ENCODE measurements at places on chromosomes 2 and 18.
A peak's percentile ranks its signal among the peaks of the same experiment; 100 is the strongest.

DNA sequence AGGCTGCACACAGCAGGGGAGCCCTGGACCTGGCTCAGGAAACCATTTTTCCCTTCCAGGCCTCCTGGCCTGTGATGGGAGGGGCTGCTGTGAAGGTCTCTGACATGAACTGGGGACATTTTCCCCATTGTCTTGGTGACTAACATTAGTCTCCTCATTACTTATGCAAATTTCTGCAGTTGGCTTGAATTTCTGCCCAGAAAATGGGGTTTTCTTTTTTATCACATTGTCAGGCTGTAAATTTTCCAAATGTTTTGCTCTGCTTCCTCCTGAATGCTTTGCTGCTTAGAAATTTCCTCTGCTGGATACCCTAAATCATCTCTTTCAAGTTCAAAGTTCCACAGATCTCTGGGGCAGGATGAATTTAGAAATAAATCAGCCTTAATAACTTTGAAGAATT lies 78.2 kb downstream of the EHBP1 start:
- DNase-seq, result no peak

- no peak for DNase-seq
Measured at GRCh38 chr2:230250231-230250630, 24.7 kb downstream of the SP140 start.

DNA sequence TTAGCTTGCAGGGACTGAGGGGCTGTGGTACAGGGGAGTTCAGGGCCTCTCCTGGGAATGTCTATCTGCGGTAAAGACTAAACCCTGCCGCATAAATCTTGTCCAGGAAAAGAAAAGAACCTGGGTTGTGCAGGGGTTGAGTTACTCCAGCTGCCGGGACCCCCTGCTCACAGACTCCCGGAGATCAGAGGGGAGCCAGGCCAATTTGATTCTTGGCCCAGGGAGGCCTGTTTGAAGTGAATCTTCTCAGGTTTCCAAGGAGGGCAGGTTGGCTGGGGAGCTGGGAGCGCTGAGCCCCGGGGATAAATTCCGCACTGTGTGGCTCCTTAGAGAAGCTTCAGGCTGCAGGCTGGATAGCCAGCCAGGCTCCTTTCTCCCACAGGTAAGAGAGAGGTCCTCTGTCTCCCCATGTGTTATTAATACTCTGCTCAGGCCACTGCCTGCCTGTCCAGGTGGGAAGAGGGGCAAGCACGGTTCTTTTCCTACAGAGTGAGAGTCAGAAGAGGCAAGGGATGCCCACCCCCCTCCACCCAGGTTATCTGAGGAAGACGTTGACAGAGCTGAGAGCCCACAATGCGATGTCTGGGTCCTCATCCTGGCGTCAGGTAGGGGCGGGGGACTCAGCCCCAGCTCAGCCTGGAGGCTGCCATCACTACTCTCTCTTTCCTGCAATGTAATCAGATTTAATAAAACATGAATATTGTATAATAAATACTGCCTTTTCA lies 82.7 kb downstream of the LONRF2 start:
- DNase-seq, result no peak

DNA sequence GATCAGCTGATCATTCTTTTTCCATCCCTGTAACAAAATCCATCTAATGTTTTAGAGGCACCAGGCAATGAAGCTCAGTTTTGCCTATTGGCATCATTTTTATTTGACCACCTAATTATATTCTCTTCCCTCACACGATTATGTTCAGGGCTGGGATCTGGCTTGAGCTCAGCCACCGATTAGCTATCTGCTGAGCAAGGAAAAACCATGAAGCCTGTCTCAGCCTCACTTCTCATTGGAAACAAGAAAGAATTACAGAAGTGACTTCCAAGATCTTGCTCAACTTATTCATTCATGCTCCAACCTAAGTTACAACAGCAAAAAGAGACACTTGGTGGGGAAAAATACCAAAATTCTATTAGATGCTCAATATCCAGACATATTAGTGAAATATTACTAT lies 139.0 kb upstream of the SH3BP4 start:
- no peak for DNase-seq

- no peak for DNase-seq
Measured at GRCh38 chr2:195477996-195478382, 179.0 kb upstream of the SLC39A10 start.

GRCh38 chr2:185082749-185083148 lies 484.4 kb downstream of the ZNF804A start:
- no peak for DNase-seq

DNA sequence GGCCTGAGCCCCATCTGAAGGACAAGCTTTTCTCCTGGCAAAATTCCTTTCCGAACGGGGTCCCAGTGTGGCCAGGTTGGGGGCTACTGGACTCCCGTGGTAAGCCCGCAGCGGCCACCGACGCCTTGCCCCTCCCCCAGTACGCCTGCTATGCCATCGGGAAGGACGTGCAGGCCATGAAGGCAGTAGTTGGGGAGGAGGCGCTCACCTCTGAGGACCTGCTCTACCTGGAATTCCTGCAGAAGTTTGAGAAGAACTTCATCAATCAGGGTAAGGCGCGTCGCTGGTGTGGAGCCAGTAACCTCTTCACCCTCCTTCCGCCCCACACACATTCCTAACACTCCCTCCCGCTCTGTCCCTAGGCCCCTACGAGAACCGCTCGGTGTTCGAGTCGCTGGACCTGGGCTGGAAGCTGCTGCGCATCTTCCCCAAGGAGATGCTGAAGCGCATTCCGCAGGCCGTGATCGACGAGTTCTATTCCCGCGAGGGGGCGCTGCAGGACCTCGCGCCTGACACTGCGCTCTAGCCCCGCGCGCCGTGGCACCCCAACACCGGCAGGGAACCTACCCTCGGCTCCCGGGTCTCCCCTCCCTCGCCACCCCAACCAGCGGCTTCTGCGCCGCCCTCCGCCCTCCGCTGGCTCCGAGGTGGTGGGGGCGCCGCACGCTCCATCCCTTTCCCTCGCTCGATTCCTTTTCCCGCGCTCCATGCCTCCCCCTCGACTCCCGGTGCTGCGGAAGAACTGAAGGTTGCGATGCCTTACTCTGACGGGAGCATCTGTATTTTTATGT lies 13.6 kb upstream of the ANKRD53 start:
- DNase-seq, result peak; percentile 84

- DNase-seq, result no peak
Measured at GRCh38 chr2:186629250-186629996, 39.6 kb downstream of the ITGAV start.

DNA sequence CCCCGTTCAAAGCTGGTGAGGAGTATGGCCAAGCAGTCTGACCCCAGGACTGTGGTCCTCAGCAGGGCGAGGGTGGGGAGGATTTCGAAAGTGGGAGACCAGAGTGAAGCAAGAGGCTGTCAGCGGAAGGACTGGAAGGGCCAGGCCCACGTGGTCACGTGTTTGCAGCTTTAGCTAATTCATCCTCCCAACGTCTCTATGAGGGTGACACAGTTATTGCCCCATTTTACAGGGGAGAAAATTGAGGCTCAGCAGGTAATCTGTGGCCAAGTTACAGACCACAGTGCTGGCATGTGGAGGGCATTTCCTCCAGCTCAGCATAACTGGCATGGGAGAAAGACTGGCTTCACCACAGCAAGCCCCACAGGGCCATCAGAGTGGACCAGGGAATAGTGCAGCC lies 45.4 kb upstream of the LTBP1 start:
- DNase-seq, result no peak

GRCh38 chr2:76556018-76556417 lies 845.3 kb upstream of the GCFC2 start:
- no peak for DNase-seq

DNA sequence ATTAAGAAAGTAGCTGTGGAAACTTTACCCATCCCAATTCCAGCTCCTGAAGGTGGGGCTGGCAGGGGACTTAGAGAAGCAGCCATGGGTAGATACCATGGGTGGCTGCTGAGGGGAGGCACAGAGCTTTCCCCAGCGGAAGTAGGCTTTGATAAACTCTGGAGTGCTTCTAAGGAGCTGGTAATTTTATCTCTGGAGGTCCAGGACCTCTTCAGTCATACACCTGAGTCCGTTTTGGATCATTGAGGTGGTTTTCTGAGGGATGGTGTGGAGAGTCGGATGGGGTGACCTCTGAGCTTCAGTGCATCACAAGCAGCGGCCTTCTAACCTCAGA lies 36.7 kb upstream of the BMP10 start:
- no peak for DNase-seq

DNA sequence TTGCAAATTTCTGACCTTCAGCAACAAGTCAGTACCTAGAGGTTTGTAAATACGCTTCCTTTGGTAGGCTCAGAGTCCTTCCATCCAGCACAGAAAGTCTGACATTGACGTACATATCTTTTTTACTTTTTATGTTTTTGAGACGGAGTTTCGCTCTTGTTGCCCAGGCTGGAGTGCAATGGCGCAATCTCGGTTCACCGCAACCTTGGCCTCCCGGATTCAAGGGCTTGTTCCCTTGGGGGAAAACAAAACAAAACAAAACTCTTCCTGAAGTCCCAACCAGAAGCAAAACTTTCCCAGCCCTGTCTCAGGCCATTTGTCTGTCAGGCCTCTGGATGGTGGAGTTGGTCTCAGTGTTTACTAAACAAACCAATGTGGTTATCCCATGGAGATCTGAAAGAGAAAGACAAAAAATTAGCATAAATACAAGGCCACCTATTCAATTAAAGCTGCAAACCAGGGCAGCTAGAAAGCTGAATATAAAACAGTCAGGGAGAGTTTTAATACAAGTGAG lies 29.6 kb upstream of the ATL2 start:
- DNase-seq, result no peak

GRCh38 chr2:189552991-189553404 lies 27.6 kb downstream of the SLC40A1 start:
- no peak for DNase-seq

DNA sequence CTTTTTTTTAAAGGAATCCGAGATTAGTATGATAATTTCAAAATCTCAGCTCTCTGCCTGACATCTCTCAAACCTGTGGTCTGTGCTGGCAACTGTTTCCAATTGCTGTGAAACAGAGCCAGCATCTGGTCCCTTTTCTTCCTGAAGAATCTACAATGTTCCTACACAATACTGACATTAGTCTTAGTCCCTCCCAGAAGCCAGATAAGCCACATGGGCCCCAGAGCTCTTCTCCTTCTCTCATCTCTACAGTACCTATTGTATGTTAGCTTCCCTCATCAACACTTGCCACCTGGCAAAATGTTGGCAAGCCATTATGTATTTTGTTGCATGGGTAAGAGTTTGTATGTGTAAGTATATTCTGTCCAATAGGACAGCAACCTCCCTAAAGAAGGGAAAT lies 62.9 kb upstream of the CDKL4 start:
- no peak for DNase-seq

- DNase-seq, result no peak
Measured at GRCh38 chr2:9107168-9108025, 99.2 kb upstream of the ASAP2 start.

- no peak for DNase-seq
Measured at GRCh38 chr2:222577341-222577740, 78.6 kb downstream of the FARSB start.

- DNase-seq, result no peak
Measured at GRCh38 chr2:111643759-111644158, 240.2 kb downstream of the ANAPC1 start.

DNA sequence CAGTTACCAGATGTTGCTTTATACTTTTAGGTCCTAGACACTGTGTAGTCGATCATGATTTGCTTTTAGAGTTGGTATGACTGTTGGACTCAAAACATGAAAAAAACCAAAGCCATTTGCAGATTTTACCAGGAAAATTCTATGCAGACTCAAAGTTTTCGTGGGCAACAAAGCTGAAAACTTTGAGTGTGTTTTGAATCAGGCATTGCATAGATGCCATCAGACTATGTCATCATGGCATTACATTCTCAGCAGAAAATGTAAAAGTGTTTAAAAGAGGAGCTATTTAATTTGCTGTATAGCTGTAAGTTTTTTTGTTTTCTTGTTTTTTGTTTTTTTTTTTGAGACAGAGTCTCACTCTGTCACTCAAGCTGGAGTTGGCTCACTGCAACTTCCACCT lies 43.5 kb upstream of the ELAC1 start:
- no peak for DNase-seq

GRCh38 chr2:33581872-33582271 lies 17.2 kb downstream of the FAM98A start:
- DNase-seq, result no peak

DNA sequence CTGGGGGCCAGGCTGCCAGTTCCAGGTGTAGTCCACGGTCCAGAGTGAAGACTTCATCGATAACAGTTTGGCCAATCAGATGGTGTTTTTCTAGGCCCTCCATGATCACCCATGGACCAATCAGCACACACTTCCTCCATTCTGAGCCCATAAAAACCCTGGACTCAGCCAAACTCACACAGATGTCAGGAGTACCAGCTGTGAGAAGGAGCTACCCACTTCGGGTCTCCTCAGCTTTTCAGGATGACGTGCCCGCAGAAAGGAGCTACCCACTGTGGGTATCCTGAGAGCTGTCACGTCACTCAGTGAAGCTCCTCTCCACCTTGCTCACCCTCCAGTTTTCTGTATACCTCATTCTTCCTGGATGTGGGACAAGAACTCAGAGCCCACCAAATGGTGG lies 210.0 kb upstream of the RASGRP3 start:
- DNase-seq, result no peak

DNA sequence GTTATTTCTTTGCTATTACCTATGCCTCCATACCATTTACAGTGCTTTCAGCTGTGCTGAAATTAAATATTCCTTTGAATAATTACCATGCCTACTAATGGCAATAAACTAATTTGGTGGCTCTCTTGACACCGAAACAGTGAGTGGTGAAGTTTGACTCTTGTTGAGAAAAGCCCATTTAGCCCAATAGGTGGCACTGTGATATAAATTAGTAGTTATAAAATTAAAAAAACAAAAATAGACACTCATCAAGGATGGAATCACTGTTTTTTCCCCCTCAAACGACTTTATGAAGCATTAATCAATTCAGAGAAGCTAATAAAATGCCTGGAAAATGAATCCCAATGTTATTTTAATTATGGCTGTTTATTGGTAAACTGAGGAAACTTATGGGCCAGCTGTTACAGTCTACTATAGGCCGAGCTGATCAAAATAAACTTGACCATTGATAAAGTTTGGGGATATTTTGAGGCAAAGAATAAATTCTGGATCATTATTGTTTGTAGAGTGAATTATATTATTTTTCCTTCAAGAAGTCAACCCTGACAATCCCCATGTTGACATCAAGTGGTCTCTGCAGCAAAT lies 339.6 kb downstream of the TRIB2 start:
- no peak for DNase-seq

DNA sequence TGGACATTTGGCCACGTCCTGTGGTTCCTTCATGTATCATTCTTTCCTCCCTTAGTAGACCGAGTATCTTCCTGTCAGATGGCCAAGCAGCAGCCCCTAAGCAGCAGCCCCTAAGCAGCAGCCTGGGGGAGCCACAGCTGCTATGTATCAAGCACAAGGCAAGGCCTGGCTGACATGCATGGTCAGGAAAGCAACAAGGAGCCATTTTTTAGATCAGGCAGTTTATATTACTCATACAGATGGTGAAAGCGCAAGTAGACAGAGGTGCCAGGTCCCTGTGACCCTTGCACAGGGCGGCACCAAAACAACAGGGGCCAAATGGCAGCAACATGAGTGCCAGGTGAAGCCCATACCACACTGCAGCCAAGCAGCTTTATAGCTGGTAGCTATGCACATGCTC lies 22.1 kb downstream of the CHCHD5 start:
- DNase-seq, result no peak

GRCh38 chr2:239831001-239831731 lies 194.0 kb downstream of the NDUFA10 start:
- DNase-seq, result no peak

All from CD4-positive, alpha-beta T cell treated with Interleukin-17A for 1 hour (primary cell).